ENCODE measurements at places on chromosomes 3 and 15.

GRCh38 chr3:16546186-16547010, 32.9 kb upstream of the RFTN1 start:
- DNase-seq = no peak

DNA sequence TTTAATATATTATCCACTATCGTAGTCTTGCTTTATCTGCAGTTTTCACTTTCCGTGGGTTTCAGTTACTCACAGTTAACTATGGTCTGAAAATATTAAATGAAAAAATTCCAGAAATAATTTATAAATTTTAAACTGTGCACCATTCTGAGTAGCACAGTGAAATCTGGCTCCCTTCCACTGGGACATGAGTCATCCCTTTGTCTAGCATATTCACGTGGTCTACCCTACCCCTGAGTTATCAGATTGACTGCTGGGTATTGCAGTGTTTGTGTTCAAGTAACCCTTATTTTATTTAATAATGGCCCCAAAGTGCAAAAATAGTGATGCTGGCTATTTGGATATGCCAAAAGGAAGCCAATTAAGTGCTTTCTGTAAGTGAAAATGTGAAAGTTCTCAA, 539.5 kb upstream of the AGTR1 start:
- no peak for DNase-seq

- no peak for DNase-seq
These were observed 128.3 kb downstream of the ALCAM start for GRCh38 chr3:105495021-105495420.

- DNase-seq = no peak
These were observed 59.0 kb downstream of the SCN5A start for GRCh38 chr3:38590521-38590920.

- DNase-seq = peak; percentile 34
These were observed 4.6 kb downstream of the TSC22D2 start for GRCh38 chr3:150412561-150413231.

GRCh38 chr15:97504031-97504792, 456.3 kb upstream of the ARRDC4 start:
- DNase-seq = no peak

DNA sequence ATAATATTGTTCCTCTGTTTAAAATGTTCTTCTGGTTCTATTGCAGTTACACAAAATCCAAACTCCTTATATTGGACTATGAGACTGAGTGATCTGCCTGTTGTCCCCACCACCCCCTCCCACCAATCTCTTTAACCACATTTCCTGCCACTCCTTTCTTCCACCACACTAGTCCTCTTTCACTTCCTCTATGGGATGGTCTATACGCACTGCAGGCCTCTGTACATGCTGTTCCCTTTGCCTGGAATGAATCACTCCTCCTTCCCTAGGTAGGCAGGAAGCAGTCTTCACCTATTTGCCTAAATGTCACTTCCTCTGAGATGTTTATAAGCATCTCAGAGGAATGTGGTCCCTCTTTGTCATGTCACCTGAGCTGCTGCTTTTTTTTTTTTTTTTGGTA, 4.0 kb downstream of the MAP2K1 start:
- no peak for DNase-seq

- DNase-seq = no peak
These were observed 57.4 kb upstream of the NR2C2 start for GRCh38 chr3:14889943-14890342.

DNA sequence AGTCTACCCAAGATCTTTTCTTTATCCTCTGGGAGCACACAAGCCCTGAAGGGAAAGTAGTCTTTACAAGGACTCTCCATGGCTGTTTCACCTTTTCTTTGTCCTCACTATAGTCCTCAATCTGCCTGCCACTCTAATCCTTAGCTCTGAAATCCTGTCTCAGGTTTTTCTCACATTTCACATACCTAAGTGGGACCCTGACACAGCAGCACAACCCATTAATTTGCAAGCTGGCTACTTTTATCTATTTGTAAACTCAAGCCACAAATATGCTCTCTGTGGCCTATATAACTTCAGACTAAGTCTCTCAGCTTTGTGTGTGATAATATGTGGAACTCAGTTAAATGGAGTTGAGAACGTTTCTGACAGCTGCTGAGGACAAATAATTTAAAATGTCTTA, 19.8 kb downstream of the SIN3A start:
- DNase-seq = no peak

DNA sequence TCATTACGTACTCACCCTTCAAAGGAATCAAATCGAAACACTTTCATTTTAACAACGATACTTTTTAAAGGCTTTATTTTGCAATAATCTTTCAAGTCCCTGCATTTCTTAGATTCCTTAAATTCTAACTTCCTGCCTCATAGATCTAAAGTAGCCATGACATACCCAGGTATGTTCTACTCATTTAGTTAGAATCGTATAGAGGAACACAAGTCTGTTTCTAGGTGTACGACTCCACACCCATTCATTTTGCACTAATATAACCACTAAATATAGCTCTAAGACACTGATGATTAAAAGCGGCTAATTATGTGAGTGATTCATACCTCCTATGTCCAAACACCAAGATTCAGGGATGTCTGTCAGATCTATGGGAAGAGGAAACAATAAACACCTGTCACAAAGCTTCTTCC, 1.3 kb downstream of the ATP13A3 start:
- no peak for DNase-seq

DNA sequence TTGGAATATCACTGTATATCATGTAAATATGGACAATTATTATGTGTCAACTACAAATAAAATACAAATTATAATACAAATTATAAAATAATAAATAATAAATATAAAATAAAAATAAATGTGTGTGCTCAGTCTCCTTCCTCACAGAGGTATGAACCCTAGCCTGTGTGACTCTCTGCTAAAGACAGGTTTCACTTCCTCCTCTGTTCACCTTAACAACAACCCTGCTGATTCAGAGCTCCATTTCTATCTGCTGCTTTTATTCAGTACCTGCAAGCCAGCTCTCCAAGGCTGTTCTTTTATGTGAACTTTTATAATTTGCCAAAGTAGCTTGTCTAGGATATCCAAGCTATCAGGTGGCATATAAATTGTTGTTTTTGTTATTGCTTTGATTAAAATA, 610.7 kb upstream of the GRM7 start:
- DNase-seq = no peak

- DNase-seq = no peak
These were observed 240.3 kb downstream of the FGF12 start for GRCh38 chr3:192487033-192487432.

- no peak for DNase-seq
These were observed 170.4 kb downstream of the SMAD6 start for GRCh38 chr15:66872405-66872804.

DNA sequence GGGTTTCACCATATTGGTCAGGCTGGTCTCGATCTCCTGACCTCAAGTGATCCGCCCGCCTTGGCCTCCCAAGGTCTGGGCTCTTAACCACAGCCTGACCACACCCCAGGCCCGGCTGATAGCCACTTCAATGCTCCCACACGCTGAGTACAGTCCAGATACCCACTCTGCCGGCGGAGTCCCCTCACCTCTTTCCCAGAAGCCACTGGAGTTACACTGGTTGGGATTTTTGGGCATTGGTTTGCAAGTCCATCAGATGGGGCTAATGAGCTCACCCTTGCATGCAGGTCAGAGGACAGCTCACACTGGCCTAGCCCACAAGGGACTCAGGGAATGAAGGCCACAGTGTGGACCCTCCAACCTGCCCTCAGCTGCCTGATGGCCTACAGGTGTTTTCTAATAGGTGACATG, 60.1 kb downstream of the IQSEC1 start:
- no peak for DNase-seq

- DNase-seq = no peak
These were observed 14.5 kb upstream of the EHHADH start for GRCh38 chr3:185268194-185268962.

- no peak for DNase-seq
These were observed 23.3 kb upstream of the LARS2 start for GRCh38 chr3:45365060-45365459.

- no peak for DNase-seq
These were observed 16.8 kb downstream of the IL17RB start for GRCh38 chr3:53863145-53863544.

Data from NCI-H1417 (cell line).